ENCODE measurements at places on chromosomes 6 and 20.

- DNase-seq = no peak
Measured at GRCh38 chr6:24228681-24229255, 102.8 kb downstream of the NRSN1 start.

DNA sequence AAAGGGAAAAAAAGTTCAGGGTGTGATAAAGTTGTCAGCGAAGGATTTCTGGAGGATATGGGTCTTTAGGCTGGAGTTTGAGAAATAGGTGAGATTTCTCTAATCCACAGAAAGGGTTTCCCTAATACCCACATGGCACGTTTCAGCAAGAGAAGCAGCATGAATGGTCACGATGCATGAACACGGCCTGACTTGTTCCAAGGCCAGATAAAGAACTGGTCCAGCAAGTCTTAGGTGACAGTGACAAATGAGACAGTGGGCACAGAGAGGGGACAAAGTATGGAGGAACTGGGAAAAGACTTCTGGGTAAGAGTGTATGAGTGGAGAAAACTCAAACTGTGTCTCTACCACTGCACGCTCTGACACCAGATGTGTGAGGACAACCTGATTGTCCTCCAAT lies 262.0 kb upstream of the FOXQ1 start:
- DNase-seq = no peak

- no peak for DNase-seq
Measured at GRCh38 chr6:133236932-133237331, 4.2 kb upstream of the EYA4 start.

DNA sequence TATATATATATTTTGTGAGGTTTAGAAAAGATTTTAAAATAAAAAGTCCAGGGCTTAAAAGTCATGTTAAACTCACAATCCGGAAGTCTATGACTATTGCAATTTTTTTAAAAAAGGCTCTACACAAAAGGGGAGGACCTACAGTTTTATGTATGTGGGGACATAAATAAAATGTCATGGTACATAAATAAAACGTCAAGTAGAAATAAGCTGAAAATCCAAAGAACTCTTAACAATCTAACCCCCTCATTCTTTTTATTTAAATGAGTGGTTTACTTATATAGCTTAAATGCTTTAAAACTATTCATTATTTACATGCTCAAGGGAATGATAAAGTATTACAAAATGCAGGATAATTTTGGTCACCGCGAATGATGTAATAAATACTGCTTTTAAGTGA lies 36.2 kb downstream of the STX7 start:
- DNase-seq = no peak

- DNase-seq = no peak
Measured at GRCh38 chr20:57693670-57694329, 16.0 kb downstream of the PMEPA1 start.

DNA sequence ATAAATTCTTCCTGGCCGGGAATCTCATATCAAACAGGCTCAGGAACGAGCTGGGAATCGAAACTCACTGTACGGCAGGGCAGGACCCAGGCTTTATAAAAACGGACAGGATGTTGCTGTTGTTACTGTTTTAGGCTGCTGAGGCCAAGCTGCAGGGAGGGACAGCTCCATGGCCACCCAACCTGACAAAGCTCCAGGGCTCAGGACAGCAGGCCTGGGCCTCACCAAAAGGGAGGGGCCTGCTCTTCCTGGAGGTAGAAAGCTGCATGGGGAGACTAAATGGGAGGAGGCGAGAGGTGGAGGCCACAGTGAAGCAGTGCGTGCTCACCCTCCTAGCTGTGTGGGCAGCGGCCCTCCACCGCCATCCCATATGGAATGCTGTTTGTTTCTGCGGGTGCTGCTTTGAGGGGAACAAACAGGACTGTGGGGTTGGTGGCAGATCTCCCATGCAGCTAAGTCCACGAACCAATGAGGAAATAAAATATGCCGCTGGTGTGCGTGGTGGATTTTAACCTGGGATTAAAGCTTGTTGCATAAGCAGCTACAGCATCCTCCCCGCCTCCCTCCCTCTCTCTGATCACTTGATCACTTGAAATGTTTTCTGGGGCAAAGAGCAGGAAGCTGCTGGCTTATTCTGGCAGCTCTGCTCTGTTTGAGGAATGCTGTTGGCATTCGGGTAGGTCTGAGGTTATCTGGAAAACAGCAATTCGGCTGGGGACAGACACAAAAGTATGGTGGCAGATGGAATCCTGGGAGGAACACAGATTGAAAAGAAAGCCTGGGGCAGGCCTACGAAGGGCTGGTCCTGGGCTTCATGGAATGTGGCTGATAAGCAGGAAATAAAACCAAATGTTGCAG lies 2.4 kb upstream of the ZMYND8 start:
- peak; percentile 18 for DNase-seq

GRCh38 chr6:39812496-39812852 lies 20.3 kb downstream of the DAAM2 start:
- DNase-seq = no peak

GRCh38 chr6:12442455-12442854 lies 152.3 kb downstream of the EDN1 start:
- DNase-seq = no peak

GRCh38 chr20:36181934-36182603 lies 27.5 kb downstream of the EPB41L1 start:
- no peak for DNase-seq

GRCh38 chr6:163565140-163565539 lies 150.6 kb downstream of the QKI start:
- no peak for DNase-seq

- no peak for DNase-seq
Measured at GRCh38 chr6:29227235-29227634, 56.5 kb downstream of the OR2J2 start.

- DNase-seq = no peak
Measured at GRCh38 chr20:4502756-4503155, 219.0 kb upstream of the PRND start.

DNA sequence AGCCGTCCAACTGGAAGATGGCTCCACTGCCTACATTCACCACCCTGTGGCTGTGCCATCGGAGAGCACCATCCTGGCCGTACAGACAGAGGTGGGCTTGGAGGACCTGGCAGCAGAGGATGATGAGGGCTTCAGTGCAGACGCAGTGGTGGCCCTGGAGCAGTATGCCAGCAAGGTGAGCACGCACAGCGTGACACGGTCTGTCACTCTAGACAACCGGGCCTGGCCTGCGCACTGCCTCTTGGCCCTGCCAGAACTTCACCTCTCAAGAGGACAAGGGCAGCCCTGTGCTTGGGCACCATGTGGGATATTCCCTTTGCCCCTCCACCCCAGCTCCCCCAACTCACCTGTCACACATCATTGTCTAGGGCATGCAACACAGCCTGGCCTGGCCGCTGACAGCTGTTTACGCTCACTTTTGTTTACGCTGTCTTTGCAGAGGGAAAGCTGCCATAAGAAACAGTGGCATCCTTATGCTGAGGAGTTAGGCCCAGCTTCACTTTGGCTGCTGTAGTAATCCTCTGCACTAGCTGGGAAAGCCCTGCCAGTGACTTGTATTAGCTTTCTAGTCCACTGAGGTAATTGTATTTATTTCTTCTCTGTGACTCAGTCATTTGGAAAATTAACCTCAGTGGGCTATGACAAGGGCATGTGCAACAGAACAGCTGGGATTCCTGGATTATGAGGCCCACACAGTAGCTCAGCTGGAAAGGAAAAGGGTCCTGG lies 9.8 kb upstream of the DEF6 start:
- no peak for DNase-seq

DNA sequence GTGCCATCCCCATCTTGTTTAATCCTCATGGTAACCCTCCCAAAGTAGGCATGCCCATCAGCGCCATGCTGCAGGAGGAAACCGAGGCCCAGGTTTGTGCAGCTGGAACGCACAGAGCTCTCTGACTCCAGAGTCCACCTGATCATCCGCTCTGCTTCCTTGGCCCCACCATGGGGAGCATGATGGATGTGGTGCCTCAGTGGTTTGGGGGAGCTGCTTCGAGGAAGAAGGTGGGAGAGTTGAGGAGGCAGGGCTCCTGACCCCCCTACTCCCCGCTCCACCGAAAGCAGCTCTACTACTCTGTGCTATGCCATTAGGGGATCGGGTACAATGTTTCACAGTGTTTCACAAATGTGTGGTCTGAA lies 52.2 kb downstream of the TGM2 start:
- no peak for DNase-seq

- no peak for DNase-seq
Measured at GRCh38 chr6:111784433-111784832, 88.8 kb downstream of the FYN start.

DNA sequence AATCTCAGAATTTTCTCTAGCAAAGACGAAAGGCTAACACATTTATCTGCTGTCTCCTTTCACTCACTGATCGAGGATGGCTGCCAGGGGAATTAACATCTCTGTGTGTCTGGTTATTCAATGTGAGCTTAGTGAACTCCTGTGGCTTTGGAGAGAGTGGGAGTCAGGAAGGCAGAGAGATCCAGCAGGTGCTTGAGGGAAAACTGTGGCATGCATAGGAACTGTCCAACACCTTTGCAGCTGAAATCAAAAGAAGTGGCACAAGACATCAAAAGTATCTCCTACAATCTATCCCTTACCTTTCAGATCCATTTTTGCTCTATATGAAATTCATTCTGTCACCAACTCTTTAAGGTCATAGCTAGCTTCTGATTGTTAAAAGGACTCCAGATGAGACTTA lies 11.8 kb upstream of the FAM184A start:
- no peak for DNase-seq

DNA sequence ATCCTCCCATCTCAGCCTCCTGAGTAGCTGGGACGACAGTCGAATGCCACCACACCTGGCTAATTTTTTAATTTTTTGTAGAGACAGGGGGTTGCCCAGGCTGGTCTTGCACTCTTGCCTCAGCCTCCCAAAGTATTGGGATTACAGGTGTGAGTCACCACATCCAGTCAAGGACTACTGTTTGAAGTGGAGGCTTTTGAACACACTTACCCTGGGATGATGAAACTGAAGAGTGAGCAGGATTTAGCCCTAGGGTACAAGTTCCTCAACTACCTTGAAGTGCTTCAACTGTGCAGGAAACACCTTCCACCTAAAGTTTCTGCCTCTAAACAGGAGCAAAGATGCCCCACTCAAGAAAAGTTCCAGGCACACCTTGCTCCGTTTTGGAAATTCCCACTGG lies 15.7 kb upstream of the PARD6B start:
- no peak for DNase-seq

GRCh38 chr6:72769459-72770125 lies 147.7 kb downstream of the KCNQ5 start:
- no peak for DNase-seq

- DNase-seq = no peak
Measured at GRCh38 chr6:25842526-25842925, 10.7 kb upstream of the SLC17A1 start.

DNA sequence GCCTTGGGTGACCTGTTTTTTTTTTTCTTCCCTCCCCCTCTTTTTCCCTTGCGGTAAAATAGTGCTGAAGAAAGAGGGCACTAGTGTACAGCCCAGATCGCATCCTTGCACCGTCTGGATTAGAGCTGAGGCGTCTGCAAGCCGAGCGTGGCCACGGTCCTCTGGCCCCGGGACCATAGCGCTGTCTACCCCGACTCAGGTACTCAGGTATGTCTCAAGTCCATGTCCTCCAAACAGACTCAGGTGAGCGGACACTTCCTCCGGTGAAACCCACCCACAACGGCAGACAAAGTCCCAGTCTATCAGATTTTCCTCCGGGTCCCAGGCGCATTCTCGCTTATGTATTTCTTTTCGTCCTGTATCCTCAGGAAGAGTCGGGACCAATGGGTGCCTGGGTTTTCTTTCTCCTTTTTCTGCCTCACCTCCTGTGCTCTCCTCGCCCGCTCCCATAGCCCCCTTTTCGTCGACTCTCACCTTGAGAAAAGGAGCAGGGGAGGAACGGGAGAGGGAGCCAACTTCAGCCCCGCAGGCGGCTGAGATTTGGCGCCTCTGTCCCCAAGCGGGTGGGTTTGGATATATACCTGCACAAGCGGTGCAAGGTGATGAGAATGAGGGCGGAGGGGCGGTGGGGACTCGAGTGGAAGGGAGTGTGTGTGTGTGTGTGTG lies 1.1 kb upstream of the GRM1 start:
- no peak for DNase-seq

DNA sequence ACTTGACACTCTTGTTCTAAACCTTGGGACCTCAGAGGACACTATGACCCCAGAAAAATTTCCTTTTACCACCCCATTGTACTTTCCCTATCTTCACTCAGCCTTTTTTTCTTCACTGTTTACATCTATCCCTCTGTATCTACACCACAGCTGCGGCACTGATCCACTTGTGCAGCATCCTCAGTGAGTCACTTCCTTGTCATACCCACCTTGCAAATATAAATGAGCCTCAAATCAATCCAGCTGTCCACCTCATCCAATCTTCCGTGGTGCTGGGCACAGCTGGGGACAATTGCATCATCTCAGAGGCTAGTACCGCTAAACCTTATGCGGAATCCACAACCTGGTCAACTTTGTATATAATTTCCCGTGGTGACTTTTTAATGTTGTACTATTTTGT lies 710.5 kb downstream of the QKI start:
- DNase-seq = no peak

GRCh38 chr20:40393197-40394079 lies 295.6 kb downstream of the MAFB start:
- no peak for DNase-seq

GRCh38 chr20:8740265-8740664 lies 328.6 kb upstream of the PLCB4 start:
- no peak for DNase-seq
